ENCODE measurements at places on chromosomes 12 and 14.
A peak's percentile ranks its signal among the peaks of the same experiment; 100 is the strongest.

DNA sequence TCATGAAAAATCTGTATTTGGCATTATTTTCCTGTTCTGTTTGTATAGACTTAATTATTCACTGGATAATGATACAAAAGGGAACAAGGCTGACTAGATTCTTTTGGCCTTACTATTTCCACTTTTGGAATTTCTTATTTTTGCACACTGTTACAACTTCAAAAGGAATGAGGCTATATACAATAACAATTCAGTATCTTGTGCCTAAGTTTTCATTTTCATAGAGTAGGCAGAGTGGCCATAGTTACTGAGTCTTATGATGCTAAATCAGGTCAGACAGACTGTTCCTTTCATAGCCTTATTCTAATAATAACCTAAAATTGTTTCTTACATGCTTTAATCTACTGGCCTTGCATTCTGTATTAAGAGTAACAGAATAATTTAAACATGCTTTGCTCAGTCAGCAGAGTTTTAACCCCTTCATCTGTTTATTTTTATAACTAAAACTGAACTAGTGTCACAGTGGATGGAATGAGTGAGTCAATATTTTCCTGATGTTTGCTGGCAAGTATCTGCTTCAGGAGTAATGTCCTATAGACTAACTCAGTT, 10.5 kb downstream of the TTC8 start:
- DNase-seq: no peak

- DNase-seq: no peak
These were observed 291.3 kb upstream of the CRY1 start for GRCh38 chr12:107384645-107385044.

- DNase-seq: no peak
These were observed 107.1 kb upstream of the MYL2 start for GRCh38 chr12:111027431-111027830.

DNA sequence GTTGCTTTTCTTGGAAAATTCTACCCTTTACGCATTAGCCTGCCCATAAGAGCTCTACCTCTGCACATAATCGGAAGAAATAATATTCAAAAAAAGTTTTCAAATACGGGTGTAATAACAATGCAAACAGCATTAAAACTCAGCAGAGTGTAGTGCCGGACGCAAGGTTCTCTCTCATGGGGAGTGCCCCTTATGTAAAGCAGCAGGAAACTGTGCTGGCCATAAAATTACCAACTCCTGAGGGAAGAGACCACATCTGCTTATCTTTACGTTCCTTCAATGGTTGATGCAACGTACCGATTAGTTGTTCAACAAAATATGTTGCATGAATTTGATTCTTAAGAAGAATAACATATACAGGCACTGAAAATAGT, 118.7 kb upstream of the TMCC3 start:
- no peak for DNase-seq

DNA sequence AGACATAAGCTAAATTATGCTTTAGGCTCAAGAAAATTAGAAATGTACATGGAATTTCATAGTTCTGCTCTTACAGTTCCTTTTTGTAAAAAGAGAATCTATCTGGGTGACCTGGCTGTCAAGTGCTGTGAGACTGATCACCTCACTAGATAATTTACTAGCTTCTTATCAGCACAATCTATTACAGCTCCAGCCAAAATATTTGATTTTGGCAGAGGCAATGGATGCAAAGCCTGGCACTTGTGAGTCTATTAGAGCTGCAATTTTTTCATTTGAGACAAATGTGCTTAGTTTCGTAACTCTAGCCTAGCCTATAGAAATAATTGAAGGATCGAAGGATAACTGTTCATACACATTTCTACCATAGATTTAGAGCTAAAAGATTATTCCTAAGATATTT, 927.5 kb downstream of the SLC6A15 start:
- no peak for DNase-seq

DNA sequence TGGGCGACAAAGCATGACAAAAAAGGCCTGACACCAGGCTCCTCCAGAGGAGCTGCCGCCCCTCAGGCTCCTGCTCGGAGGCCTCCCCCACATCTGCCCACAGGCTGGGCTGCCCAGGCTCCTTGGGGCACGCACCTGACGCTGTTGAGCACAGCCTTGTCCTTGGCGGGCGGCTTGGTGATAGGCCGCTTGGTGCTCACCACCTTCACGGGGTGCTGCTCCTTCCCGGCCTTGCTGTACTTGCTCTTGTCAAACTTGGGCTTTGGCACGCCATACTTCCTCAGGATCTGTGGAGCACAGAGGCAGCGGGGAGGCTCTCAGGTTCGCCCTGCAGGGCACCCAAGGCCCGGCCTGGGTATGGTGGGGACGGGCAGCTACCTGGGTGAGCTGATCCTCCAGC, 53.4 kb downstream of the TRAFD1 start:
- DNase-seq: no peak

- DNase-seq: no peak
These were observed 103.4 kb downstream of the SLC2A13 start for GRCh38 chr12:40002178-40003169.

DNA sequence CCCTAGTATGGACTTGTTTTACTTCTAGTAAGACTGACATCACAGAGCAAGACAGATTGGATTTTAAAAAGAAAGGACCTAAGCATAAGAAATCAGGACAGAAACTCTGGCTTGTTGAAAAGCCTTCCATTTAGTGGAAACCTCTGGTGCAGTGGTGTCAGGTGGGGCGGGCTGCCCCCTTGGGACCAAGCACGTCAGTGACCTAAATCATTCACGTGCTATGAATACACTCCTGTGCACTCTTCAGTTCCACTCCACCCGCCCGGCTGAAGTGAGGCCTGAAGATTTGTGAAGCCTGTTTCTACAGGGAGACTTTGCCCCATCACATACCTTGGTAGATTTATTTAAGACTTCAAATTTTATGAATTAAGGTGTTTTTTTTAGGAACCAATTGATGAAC, 58.2 kb upstream of the STRN3 start:
- no peak for DNase-seq

- DNase-seq: no peak
These were observed 838.0 kb downstream of the RPS29 start for GRCh38 chr14:48748151-48748675.

DNA sequence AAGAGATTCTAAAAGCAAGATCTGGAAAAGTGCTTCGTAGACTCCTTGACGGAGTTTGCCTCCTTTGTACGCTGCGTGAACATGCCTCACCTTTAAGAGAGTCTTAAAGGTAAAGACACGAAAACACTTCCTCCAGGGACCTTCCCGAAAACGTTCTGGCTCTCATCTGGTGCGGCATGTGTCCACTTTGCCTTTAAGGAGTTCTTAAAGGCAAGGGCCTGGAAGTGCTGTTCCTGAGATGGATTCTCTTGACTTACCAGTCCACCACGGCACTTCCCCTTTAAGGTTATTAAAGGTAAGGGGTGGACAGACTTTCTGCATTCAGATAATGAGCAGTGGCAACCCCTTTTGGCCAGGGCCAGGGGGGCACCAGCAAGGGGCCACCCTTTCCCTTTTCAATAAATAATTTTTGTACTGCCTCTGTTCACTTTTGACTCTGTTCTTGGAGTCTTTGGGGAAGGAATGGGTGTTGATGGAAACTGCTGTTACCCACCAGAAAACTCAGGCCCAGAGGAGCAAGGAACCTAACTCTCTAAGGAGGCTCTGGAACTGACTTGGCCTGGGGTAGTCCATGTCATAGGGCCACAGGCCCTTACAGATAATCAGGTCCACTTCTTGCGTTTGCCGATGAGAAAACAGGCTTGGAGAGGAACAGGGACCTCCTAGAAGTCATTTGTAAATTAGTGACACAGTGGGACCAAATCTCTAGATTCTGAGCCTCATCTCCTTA, 4.4 kb downstream of the REM2 start:
- DNase-seq: peak; percentile 76

GRCh38 chr12:2944401-2945047, 14.7 kb upstream of the TEAD4 start:
- DNase-seq: peak; percentile 86

- DNase-seq: no peak
These were observed 72.9 kb downstream of the C14orf132 start for GRCh38 chr14:96112032-96112431.

- no peak for DNase-seq
These were observed 63.0 kb upstream of the ARHGAP5 start for GRCh38 chr14:32014057-32014456.

- no peak for DNase-seq
These were observed 187.3 kb upstream of the RMST start for GRCh38 chr12:97275256-97275655.

DNA sequence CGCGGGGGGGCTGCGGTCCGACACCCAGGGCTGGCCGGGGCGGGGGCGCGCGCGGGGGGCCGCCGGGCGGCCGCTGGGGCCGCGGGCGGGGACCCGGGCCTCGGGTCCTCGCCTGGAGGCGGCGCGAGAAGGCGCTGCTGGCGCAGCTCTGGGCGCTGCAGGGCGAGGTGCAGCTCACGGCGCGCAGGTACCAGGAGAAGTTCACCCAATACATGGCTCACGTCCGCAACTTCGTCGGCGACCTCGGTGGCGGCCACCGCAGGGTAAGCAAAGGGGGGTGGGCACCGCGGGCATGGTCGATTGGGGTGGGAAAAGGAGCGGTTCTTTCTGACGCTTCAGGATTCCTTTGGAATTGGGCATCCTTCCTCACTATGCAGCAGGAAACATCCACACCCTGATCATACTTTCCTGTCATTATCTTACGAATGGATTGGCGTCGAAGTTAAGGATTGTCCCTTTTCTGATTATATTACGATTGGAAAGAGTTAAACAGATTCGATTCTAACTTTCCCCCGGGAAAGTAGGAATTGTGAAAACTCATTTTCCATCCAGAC, 798 bp downstream of the PDZRN4 start:
- DNase-seq: no peak

- no peak for DNase-seq
These were observed 3.5 kb upstream of the DCN start for GRCh38 chr12:91186156-91186555.

DNA sequence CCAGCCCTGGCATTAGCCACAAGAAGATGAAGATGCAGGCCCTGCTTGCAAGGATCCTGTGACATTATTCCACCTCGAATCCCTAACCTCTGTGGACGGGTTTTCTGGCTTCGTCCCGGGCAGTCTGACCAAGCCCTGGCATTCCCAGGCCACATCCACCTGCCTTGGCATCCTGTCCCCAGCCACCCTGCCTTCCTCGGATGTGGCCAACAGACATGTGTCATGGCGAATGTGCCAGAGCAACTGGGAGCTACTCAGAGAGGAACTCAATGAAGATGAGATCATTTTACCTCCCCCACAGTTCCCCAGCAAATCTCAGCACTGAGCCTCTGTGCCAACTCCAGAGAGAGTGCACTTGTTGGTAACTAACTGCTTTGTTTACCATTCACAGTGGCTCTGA, 33.5 kb upstream of the KCNA5 start:
- DNase-seq: no peak

DNA sequence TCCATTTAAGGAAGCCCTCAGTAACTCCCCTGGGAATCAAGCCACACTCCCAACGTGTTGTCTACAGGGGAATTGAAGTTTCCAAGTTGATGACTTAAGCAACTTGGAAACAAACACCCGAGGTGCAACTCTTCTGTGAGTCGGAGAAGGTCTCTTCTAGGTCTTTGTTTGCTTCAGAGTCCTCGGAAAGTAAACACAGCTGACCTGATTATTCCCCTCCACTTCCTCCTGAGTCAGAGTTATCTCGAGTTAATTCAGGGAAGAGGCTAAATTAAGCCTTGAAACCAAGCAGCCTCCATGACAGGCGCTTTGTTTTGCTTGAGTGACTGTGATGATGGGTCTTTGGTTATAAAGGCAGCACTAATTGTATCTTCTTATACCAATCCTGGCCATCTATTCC, 41.8 kb downstream of the TUNAR start:
- no peak for DNase-seq

GRCh38 chr12:59079002-59079401, 158.7 kb upstream of the LRIG3 start:
- DNase-seq: no peak

- no peak for DNase-seq
These were observed 328.2 kb downstream of the RPL10L start for GRCh38 chr14:46323404-46323762.

GRCh38 chr12:90672081-90672480, 282.9 kb downstream of the CCER1 start:
- no peak for DNase-seq

DNA sequence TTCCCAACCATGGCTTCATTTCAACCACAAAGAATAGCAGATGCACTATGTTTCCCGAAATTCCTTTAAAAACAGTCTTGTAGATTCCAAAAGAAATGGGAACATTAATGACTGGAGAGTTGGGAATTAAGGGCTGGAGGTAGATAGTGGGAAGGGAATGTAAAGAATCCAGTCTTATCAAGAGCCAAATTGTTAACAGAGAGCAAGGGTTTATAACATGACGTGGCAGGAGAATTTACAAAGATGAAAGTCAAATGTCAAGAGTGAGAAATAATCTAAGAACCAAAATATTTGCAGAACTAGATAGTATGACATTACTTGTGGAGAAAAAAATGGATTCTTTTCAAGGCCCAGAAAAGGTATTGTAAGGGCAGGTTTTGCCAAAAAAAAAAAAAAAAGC, 200.9 kb downstream of the GRIN2B start:
- peak; percentile 67 for DNase-seq

GRCh38 chr14:37246427-37246829, 48.7 kb downstream of the MIPOL1 start:
- DNase-seq: peak; percentile 35

DNA sequence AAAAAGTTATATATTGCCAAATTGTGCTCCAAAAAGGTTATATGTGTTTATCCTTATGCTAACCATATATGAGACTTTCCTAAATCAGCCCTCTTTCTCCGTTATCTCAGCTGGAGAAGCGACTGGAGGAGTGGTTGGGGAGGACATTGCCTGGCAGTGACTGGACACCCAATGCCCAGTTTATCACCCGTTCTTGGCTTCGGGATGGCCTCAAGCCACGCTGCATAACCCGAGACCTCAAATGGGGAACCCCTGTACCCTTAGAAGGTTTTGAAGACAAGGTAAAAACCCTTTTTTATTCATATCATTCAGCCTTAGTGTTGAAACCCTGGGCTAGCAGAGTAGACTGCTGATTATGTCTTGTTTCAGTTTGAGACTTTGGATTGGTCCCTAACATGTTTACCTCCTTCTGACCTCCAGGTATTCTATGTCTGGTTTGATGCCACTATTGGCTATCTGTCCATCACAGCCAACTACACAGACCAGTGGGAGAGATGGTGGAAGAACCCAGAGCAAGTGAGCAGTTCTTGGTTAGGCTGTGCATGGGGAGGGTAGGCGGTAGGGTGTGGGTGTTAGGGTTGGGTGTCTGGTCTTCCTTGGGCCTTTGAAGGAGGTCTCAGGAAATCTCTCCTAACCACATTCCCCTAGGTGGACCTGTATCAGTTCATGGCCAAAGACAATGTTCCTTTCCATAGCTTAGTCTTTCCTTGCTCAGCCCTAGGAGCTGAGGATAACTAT, 8.6 kb downstream of the DDIT3 start:
- DNase-seq: no peak

Data from Caco-2 (cell line).